ENCODE measurements at places on chromosomes 7 and 10.

DNA sequence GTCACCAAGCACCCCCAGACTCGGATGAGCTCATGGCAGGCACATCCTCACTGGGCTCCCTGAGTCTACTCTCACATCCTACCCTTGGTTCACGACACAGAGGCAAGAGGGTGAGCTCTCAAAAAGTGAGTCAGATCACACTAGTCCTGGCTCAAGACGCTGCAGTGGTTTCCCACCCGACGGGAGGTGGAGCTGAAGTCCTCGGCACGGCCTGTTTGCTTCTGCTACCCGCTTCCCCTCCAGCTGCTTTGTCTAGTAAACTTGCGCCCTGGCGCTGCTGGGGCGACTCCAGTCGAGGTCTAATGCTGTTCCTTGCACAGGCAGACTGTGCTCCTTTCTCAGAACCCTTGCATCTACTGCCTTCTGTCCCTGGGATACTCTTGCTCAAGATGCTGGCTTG lies 13.5 kb upstream of the SFMBT2 start:
- no peak for DNase-seq

GRCh38 chr10:12387561-12388210 lies 38.3 kb downstream of the CAMK1D start:
- no peak for DNase-seq

- DNase-seq, result no peak
Measured at GRCh38 chr7:107998660-107999480, 4.1 kb downstream of the LAMB1 start.

DNA sequence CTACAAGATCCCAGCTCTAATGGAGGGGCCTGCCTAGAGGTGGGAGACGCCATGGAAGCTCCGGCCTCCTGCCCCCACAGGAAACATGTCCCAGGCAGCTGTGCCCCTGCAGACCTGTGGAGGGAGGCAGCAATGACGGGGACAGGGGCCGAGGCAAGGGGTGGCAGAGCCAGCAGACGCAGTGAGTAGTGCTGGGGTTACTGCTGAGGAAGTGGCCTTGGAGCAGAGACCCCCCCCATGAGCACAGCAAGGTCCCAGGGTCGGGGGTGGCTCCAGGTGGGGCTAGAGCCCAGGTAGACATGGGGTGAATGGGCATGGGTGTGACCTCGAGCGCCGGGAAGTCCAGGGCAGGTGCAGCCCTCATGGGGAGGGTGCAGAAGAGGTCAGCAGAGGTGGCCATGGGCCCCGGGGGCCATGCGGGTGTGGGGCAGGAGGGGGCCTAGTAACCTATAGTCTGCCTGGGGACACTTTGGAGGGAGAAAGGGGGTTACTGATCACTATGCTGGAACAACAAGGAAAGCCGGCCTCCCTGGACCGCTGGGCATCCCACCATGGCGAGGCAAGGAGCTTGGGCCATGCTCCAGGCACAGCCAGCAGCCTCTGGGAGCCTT lies 45.5 kb downstream of the JAKMIP3 start:
- DNase-seq, result no peak

DNA sequence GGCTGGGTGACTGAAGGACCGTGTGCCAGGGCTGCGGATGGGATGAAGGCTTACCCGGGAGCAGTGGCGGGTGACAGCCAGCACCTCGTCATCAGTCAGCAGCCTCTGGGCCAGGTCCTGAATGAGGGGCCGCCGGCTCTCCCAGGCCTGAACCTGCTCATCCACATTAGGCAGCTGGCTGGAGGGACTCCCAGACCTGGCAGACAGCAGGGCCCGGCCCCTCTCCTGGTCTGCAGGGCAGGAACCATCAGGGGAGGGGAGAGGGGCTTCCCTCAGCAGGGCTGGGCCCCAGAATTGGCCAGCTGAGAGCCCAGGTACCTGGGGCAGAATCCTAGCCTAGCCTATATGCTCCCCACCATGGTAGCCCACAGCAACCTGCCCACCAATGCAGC lies 15.4 kb downstream of the PDZD7 start:
- DNase-seq, result no peak

GRCh38 chr10:47442351-47442750 lies 41.6 kb downstream of the ANXA8 start:
- no peak for DNase-seq

DNA sequence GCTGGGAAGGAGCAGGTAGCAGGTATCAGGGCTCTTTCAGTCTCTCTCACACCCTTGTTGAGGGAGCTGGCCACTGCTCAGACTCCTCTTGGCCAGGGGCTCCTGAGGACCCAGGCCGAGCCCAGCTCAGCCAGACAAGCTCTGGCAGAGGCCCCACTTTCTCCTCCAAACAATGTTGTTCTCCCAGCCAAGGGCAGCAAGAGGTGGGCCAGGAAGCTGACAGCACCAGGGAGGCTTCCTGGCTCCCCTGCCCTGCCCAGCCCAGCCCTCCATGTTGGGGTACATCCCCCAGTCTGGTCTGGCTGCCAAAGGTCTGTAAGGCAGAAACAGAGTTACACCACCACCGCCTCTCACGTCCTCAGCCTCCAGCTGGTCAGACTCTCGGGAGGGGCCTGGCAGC lies 33.9 kb upstream of the COL13A1 start:
- no peak for DNase-seq

GRCh38 chr10:110411047-110411410 lies 86.7 kb upstream of the DUSP5 start:
- DNase-seq, result no peak

DNA sequence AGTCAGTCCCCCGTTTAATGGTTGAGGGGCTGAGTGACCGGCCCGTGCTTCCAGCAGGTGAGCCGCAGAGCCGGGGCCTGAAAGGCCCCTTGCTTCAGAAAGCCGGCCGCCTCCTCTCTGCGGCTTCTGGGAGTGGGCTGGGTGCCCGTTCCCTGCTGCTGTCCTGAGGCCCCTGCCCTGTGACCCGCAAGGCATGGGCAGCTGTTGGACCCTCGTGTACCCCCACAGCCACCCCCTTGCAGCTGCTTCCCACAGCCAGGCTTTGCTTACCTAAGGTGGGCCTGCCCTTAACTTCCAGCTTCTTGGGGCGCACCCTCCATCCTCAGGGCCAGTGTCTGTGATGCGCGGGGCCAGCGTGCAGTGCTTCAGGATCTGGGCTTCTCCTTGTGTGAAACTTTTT lies 26.6 kb downstream of the PFKFB3 start:
- no peak for DNase-seq

DNA sequence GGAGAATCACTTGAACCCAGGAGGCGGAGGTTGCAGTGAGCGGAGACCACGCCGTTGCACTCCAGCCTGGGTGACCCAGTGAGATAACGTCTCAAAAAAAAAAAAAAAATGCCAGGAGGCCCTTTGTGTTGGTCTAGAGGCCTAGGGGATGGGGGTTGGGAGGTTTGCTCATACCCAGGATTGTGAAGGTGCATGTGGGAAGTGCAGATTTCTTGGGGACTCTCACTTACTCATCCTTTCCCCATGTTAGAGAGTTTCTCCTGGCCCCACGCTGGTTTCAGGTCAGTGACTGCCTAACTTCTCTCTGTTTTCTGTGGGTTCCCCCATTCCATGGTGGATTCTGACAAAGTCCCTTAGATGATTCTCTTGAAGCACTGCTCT lies 471.5 kb upstream of the CNTNAP2 start:
- no peak for DNase-seq

GRCh38 chr10:113411456-113411855 lies 141.4 kb upstream of the HABP2 start:
- no peak for DNase-seq

GRCh38 chr7:152663931-152664330 lies 12.0 kb downstream of the XRCC2 start:
- DNase-seq, result no peak

GRCh38 chr7:71112436-71112835 lies 19.5 kb upstream of the GALNT17 start:
- DNase-seq, result no peak

DNA sequence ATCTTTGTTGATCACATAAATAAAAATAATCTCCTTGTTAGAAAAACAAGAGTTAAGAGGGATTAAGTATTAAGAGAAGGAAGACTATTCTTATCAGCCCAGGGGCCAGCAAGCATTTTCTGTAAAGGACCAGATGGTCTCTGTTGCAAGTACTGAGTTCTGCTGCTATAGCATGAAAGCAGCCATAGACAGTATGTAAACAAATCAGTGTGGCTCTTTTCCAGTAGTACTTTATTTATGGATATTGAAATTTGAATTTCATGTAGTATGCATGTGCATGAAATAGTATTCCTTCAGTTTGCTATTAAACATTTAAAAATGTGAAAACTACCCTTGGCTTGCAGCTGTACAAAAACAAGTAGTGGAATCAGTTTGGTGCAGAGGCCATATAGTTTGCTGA lies 81.7 kb downstream of the STK31 start:
- no peak for DNase-seq

DNA sequence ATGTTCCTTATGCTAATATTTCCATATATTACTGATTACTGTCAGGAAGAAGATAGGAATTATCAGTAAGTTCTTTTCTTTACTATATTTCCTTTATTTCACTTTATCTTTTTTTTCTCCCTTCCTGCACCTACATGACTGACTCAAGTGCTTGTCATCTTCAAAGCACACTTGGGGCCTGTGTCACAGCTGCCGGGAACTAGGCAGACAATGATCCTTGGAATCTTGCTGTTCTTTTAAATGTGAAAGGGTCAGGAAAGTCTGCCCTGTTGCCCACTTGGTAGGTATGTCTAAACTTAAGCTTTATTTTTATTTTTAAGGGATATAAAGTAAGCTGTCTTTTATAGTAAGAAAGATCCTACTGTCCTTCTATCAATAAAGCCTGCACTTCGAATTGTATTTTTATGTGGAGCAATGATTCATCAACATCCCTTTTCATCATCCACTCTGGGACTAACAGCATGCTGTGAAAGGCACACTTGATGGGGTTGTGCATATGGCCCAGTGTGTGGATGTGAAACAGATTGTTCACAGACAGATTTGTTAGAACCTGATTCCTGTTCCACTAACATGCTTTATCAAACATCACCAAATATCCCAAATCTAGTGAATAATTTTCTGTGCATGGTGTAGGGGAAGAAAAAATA lies 556.9 kb downstream of the DNAJB9 start:
- DNase-seq, result no peak

GRCh38 chr10:91798649-91799611 lies 704 bp downstream of the TNKS2 start:
- peak; percentile 24 for DNase-seq

DNA sequence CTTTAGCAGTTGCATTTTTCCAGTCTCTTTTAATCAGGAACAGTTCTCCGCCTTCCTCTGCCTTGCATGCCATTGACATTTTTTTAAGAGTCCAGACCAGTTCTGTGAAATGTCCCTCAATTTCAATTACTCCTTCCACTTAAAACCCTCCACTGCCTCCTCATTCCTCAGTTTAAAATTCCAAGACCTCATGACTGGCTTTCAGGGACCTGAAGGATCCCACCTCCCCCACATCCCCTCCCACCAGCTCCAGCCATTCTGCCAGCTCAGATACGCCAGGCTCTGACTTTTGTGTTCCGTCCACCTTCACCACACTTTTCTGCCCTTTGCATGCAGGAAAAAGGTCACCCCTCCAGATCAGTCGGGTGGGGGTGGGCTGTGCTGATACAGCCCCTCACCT lies 8.7 kb downstream of the TNRC18 start:
- no peak for DNase-seq

GRCh38 chr7:1340031-1340430 lies 107.4 kb downstream of the UNCX start:
- DNase-seq, result no peak

DNA sequence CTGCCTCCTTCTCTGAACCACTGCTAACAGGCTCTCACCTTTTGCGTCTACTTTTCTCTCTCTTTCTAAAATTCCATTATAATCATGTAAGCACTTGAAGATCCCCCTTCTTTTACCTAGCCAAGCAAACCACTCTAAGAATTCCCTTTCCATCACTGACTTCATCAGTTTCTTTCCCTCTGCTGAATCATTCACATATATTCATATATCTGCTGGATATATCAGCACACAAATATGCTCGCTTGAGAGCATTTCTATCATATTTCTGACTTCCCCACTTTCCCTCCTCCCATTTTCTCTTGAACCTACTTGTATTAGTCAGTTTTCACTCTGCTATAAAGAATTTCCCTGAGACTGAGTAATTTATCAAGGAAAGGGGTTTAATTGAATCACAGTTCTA lies 84.2 kb upstream of the LRRN3 start:
- DNase-seq, result no peak

DNA sequence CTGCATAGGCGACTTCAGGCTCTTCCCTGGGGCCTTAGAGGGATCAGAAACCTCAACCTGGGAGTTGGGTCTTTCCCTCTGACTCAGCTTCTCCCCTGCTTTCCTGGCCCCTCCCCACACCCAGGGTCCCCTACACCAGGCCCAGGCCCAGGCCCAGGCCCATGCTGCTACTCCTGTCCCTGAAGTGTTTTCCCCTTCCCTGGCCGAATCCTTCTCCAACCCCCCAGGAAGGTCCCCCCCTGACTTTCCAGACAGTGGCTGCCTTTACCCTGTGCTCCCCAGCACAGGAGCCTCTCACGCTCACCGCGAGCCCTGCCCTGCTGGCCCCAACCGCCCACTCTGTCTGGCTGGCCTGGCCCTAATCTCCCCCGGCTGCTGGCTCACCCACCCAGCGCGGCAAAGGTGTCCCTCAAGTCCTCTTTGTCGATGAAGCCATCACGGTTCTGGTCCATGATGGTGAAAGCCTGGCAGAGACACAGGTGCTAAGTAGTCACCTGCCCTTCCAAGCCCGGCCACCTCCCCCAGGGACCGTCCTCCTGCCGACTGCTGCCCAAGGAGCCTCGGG lies 6.4 kb downstream of the MYL10 start:
- DNase-seq, result no peak

- DNase-seq, result no peak
Measured at GRCh38 chr7:133196856-133197612, 55.8 kb upstream of the EXOC4 start.

DNA sequence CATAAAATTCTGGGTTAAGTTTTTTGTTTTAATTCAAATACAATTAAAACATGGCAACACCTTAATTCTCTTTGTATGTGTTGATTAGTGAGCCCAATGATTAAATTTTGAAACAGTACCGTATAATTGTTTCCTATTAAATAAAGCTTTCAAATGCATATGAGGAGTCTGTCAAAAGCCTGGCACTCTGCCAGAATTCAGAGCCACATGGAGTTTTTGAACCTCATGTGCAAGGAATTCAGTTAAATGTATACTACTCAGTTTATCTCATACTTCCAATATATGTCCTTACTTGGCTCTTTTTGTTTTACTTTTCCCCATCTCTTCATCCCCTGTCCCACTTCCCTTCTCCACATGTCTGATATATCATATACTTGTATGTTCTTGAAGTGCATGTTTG lies 165.6 kb upstream of the FAM3C start:
- no peak for DNase-seq

DNA sequence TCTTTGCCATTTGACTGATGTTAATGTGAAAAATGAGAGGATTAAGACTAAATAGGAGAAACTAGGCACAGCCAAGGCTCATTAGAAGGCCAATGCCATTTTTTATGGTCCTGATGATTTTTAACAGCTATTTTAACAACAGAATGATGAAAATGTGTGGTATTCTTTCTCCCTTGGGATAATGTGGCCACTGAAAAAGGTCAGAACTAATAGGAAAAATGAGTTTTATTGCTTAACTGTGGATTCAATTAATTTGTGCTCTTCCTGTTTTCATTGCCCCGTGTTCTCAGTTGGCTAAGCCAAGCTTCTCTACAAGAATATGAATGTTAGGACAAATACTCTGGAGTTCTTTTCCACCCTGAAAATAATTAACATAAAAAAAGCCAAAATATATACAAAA lies 56.6 kb downstream of the BMPER start:
- DNase-seq, result no peak

Data from stimulated activated CD8-positive, alpha-beta memory T cell treated with anti-CD3 and anti-CD28 coated beads, Interleukin-4, amount 100 ng/mL, for 24 hours (primary cell).